CD4-positive, CD25-positive, alpha-beta regulatory T cell (primary cell): ENCODE measurements at places on chromosomes 12 and 14. TPM values are rescaled to one million over a fixed set of nuclear protein-coding genes. Genes with fewer than 3 reads are reported as not detected.

PLCZ1 gene
- not detected for total RNA-seq

- no peaks in the 10 kb centered on the region for H3K36me3 ChIP-seq
- no peaks in the 10 kb centered on the region for H3K27me3 ChIP-seq
- H3K27ac ChIP-seq: no peak overlapping the region
- no peak for DNase-seq
- no peak overlapping the region for H3K4me3 ChIP-seq
Measured at GRCh38 chr14:29749327-29749726, 178.3 kb downstream of the PRKD1 start.

GRCh38 chr14:34160619-34161018 lies 209.7 kb upstream of the EGLN3 start:
- no peaks in the 10 kb centered on the region for H3K36me3 ChIP-seq
- no peak for DNase-seq
- no peak overlapping the region for H3K4me3 ChIP-seq
- no peak overlapping the region for H3K27ac ChIP-seq

DNA sequence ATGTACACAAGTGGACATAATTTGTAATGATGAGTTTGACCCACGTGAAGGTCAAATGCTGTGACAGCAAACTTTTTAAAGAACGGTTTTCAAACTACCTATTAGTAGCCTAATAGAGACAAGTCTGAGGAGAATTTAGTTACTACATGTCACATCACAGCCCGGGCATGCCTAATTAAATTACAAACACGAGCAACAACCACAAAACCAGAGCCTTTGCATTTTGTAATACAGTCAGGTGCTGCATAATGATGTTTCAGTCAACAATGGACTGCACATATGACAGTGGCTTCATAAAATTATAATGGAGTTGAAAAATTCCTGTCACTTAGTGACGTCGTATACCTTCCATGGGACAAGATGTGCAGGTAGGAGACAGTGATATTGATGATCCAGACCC lies 274.5 kb downstream of the DACT1 start:
- no peak overlapping the region for H3K4me3 ChIP-seq
- H3K27me3 ChIP-seq: peaks cover 3% of the 10 kb centered on the region
- no peaks in the 10 kb centered on the region for H3K4me1 ChIP-seq
- no peaks in the 10 kb centered on the region for H3K36me3 ChIP-seq
- no peak overlapping the region for H3K27ac ChIP-seq

- no peaks in the 10 kb centered on the region for H3K27me3 ChIP-seq
- no peak overlapping the region for H3K4me3 ChIP-seq
- DNase-seq: no peak
- no peak overlapping the region for H3K27ac ChIP-seq
Measured at GRCh38 chr12:67625004-67625403, 23.5 kb upstream of the DYRK2 start.

- H3K27me3 ChIP-seq: no peaks in the 10 kb centered on the region
- DNase-seq: peak; percentile 69
- no peak overlapping the region for H3K4me3 ChIP-seq
Measured at GRCh38 chr12:55736780-55737580, 5.9 kb upstream of the GDF11 start.

LAG3 gene
- 8.2 TPM for total RNA-seq

- no peak overlapping the region for H3K4me3 ChIP-seq
- H3K4me1 ChIP-seq: no peaks in the 10 kb centered on the region
- no peak overlapping the region for H3K27ac ChIP-seq
- DNase-seq: no peak
- no peaks in the 10 kb centered on the region for H3K36me3 ChIP-seq
Measured at GRCh38 chr14:34423445-34423844, 38.6 kb downstream of the SPTSSA start.

CCDC177 gene
- not detected for total RNA-seq

DNA sequence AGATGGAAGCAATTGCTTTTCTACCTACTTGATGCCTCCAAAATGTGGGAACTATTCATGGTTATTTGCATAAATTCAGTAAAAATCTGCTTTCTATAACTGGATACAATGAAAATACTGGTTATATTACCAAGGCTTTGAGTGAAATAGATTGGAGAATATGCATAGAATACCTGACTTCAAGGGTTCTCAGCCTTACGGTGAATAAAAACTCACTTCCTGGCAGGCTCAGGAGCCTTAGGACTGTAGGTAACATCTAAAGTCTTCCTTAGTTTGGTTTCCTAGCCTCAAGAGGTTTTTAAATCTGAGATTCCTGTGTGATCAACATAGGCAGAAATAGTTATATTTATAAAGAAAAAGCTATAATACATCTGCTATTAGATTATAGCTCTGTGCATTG lies 158.6 kb downstream of the SLC41A2 start:
- no peaks in the 10 kb centered on the region for H3K4me1 ChIP-seq
- no peak for DNase-seq
- H3K4me3 ChIP-seq: no peak overlapping the region
- no peaks in the 10 kb centered on the region for H3K27me3 ChIP-seq
- no peaks in the 10 kb centered on the region for H3K36me3 ChIP-seq

GRCh38 chr12:20528208-20528607 lies 159.9 kb downstream of the PDE3A start:
- H3K4me1 ChIP-seq: no peaks in the 10 kb centered on the region
- no peak overlapping the region for H3K27ac ChIP-seq
- no peak overlapping the region for H3K4me3 ChIP-seq
- H3K27me3 ChIP-seq: no peaks in the 10 kb centered on the region

GRCh38 chr12:121858662-121859572 lies at the start of gene HPD:
Gene HPD, minus strand, starts transcription at chr12:121858859. Its CDS starts 36 bp downstream, at chr12:121858823.
- H3K4me1 ChIP-seq: no peaks in the 10 kb centered on the region
- no peaks in the 10 kb centered on the region for H3K36me3 ChIP-seq
- no peak within 1 kb of the TSS for H3K4me3 ChIP-seq
- H3K27me3 ChIP-seq: no peaks in the 10 kb centered on the region
- no peak within 1 kb of the TSS for H3K27ac ChIP-seq
- no peak for DNase-seq

GRCh38 chr14:55889124-55889523 lies 229.1 kb upstream of the PELI2 start:
- no peaks in the 10 kb centered on the region for H3K27me3 ChIP-seq
- no peak for DNase-seq
- no peak overlapping the region for H3K4me3 ChIP-seq
- no peaks in the 10 kb centered on the region for H3K4me1 ChIP-seq

PIWIL1 gene
- not detected for total RNA-seq

PPFIA2 gene
- total RNA-seq: not detected

CACNA2D4 gene
- total RNA-seq: 7.1 TPM

GRCh38 chr12:46406352-46407027 lies 33.9 kb upstream of the SLC38A2 start:
- H3K36me3 ChIP-seq: no peaks in the 10 kb centered on the region
- H3K4me1 ChIP-seq: no peaks in the 10 kb centered on the region
- no peak for DNase-seq
- no peak overlapping the region for H3K4me3 ChIP-seq
- H3K27me3 ChIP-seq: peaks cover 2% of the 10 kb centered on the region
- H3K27ac ChIP-seq: no peak overlapping the region

LRRC10 gene
- total RNA-seq: not detected

PDZRN4 gene
- not detected for total RNA-seq

- peaks cover 3% of the 10 kb centered on the region for H3K36me3 ChIP-seq
- H3K27ac ChIP-seq: peak overlapping the region; percentile 79
- peak overlapping the region; percentile 86 for H3K4me3 ChIP-seq
- DNase-seq: peak; percentile 50
- H3K4me1 ChIP-seq: peaks cover 12% of the 10 kb centered on the region
Measured at GRCh38 chr12:109110988-109111495, 5.3 kb upstream of the ACACB start.

- no peak overlapping the region for H3K4me3 ChIP-seq
- no peaks in the 10 kb centered on the region for H3K27me3 ChIP-seq
- H3K27ac ChIP-seq: no peak overlapping the region
- no peak for DNase-seq
- no peaks in the 10 kb centered on the region for H3K36me3 ChIP-seq
Measured at GRCh38 chr14:93987376-93987775, 9.7 kb upstream of the CCDC197 start.

DEPDC4 gene
- not detected for total RNA-seq

DNA sequence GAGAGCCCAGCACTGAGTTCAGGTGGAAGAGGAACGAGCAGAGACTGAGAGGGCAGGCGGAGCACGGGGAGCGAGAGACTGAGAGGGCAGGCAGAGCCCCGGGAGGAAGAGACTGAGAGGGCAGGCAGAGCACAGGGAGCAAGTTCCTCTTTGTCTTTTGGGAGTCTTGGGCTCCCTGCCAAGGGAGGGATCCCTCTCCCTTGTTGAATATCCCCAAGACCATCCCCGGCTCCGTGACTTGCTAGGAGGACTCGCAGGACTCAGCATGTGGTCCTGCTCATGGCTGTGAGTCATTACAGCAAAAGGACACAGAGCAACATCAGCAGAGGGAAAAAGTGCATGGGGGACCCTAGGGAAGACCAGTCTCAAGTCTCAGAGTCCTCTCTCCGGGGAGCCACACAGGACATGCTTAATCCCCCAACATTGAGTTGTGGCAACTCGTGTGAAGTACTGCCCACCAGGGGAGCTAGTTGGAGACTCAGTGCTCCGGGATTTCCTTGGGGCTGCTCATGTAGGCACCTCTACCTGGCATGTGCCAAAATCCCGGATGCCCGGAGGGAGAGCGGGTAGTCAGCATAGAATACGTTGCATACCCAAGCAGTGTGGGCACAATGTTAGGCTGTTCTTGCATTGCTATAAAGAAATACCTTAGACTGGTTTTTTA lies 81.0 kb downstream of the CCDC92 start:
- no peak overlapping the region for H3K27ac ChIP-seq
- H3K4me3 ChIP-seq: no peak overlapping the region
- no peaks in the 10 kb centered on the region for H3K36me3 ChIP-seq
- no peaks in the 10 kb centered on the region for H3K27me3 ChIP-seq
- no peak for DNase-seq

DNA sequence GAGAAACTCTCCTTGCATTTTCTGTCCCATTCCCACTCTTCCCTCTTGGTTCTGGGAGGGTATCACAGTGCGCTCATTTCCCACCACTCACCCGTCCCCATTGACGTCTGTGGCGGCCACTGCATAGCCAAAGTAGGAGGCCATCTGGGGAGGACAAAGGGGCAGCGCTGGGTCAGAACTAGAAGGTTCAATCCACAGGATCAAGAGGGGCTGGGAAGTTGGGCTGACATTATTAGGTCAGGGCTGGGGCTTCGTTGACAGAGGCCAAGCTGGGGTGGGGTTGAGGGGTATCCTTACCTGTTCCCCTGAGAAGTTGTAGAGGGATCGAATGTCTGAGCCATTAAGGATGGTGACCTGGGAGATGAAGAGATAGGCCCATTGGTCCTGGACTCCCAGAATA lies 13.5 kb downstream of the ITGA5 start:
- H3K4me3 ChIP-seq: no peak overlapping the region
- no peaks in the 10 kb centered on the region for H3K27me3 ChIP-seq
- H3K27ac ChIP-seq: no peak overlapping the region

DNA sequence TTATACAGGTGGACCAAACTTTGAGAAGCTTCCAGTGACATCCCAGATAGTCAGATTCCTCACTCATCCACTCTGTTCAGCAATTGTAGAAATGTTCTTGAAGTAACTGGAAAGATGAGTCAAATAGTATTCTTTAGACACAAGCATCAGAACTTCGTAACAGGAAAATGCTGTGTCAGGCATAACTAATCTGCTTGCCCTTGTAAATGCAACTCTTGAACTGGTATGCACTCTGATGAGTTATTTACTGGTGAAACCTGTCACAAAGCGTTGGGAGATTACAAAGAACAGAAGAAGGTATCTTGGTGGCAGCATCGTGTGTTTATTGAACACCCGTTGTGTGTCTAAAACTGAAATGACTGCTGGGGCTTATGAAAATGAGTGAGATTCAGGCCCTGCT lies 10.8 kb upstream of the DUSP6 start:
- no peak overlapping the region for H3K27ac ChIP-seq
- H3K4me1 ChIP-seq: no peaks in the 10 kb centered on the region
- no peak overlapping the region for H3K4me3 ChIP-seq
- no peak for DNase-seq
- no peaks in the 10 kb centered on the region for H3K36me3 ChIP-seq
- no peaks in the 10 kb centered on the region for H3K27me3 ChIP-seq

DNA sequence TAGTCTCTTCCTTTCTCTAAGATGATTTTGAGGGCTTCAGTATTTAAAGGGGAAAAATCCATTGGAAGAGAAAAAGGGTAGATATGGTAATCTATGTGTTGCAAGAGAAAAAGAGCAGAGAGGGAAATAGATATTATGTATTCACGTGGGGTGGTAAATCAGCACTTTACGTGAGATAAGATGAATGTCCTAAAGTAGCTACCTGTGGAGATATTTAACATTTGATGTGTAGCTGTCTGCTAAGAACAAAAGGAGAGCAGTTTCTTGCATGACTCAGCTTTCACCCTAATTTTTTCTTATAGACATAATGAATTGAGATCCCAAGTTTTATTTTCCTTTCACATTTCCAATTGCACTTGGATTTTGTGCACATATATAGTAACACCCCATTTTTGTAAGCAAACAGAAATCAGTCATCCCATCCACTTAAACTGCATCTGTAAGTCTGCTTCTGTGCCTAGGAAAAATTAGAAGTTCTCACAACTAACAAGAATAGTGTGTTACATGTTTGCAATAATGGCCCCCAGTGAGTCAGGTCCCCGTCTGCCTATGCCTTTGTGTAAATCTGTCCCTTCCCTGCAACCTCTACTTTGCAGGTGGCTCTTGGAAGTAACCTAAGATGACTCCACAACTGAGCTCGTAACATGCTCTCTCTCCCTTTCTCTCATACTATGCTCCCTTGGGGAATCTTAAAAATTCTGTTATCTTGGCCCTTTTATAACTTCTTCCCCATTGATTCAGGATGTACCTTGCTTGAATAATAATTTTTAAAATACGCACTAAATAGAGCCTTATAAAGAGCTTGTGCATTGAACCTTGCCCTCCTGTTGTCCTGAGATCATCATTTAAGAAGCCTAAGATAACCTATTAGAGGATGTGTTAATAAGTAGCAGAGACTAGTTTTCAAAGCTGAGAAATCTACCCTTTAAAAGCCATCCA lies 3.7 kb downstream of the TMTC3 start:
- DNase-seq: no peak
- H3K4me3 ChIP-seq: no peak overlapping the region
- peaks cover 2% of the 10 kb centered on the region for H3K36me3 ChIP-seq

DNA sequence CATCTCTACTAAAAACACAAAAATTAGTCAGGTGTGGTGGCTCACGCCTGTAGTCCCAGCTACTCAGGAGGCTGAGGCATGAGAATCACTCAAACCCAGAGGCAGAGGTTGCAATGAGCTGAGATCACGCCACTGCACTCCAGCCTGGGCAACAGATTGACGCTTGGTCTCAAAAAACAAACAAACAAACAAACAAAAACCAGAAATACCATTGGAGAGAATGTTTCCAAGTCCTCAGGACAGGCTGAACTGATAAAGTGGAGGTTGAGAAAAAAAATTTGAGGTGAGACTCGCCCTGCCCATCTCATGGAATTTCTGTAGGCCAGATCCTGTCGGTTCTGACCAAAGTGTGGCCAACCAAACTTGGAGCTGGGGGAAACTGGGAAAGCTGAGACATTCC lies 30.6 kb upstream of the NFYB start:
- H3K36me3 ChIP-seq: no peaks in the 10 kb centered on the region
- DNase-seq: no peak
- no peak overlapping the region for H3K27ac ChIP-seq
- H3K4me1 ChIP-seq: no peaks in the 10 kb centered on the region
- H3K4me3 ChIP-seq: no peak overlapping the region
- no peaks in the 10 kb centered on the region for H3K27me3 ChIP-seq

- DNase-seq: no peak
- H3K36me3 ChIP-seq: no peaks in the 10 kb centered on the region
- H3K4me3 ChIP-seq: no peak overlapping the region
- no peak overlapping the region for H3K27ac ChIP-seq
- H3K27me3 ChIP-seq: no peaks in the 10 kb centered on the region
Measured at GRCh38 chr14:99282261-99283050, 10.5 kb upstream of the BCL11B start.
